ENCODE measurements at places on chromosomes 7 and 10. TPM values are rescaled to one million over a fixed set of nuclear protein-coding genes. Genes with fewer than 3 reads are reported as not detected.
A peak's percentile ranks its signal among the peaks of the same experiment; 100 is the strongest.

DNA sequence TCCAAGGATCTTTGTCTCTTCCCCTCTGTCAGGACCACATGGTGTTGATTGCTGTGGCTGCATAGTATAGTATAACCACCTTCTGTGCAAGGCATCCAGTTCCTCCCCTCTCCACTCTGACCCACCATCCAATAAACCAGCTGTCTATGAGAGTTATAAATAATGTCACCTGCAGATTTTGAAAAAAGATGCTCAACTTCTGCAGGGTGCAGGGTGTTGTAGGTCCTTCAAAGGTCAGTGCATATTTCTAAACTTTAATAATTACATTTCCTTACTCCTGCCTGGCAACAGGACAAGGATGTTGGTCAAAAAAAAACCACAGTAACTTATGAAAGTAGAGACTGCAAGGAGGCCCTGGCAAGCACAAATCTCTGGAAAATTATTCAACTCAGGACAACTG, 166.2 kb downstream of the PKD1L1 start:
- DNase-seq: no peak

The NUTM2D gene
- total RNA-seq: 1.6 TPM

DNA sequence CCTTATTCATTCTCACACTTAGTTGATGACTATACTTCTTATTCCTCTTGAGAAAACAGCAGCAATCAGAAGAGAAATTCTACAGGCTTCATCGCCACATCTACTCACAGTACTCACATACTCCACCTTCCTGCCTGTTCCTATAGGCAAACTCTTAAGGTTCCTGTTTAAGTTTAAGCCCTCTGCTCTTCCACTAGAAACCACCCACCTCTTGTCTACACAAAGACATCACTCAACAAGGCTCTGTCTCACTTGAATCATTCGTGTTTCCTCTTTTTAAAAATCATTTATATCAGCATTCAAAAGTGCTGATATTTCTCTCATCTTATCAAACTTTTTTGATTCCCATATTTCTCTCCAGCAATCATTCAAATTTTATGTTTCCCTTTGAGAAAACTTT, 85.5 kb upstream of the ADO start:
- DNase-seq: no peak

DNA sequence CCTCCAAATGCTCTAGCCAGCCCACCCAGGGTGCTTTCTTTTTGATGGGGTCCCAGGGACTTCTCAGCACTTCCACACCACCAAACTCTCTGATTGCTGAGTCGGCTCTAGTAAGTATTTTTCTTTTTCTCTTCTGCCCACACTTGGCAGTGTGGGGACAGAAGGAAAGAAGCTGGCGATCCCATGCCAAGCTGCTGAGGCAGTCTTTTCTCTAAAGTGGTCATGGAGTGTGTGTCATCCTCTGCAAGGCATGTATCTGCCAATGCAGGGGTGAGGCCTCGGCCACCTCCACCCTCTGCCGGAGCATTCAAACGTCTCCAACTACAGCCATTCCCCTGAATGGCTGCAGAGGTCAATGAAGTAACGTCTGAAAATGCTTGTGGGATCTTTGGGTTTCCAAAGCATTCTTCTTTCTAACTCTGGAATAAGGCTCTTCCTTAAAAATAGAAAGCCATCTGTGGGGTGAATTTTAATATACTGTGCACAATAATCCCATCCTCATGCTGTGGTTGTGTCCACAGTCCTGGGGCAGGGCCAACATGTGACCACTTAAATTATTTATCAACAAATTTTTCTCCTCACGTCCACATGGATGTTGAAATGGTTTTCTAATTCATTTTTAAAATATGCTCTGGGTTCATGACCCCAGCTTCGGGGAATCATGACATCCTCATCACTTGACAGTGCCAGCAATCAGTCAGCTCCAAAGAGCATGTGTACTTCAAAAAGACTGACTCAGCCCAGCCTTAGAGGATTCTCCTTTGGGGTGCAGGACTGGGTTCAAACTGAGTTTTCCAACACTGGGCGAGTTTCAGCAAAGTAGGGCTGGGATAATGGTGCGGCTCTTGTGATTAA, 171.3 kb upstream of the ITGB1 start:
- no peak for DNase-seq

GRCh38 chr10:106479636-106480035, 684.9 kb downstream of the SORCS1 start:
- no peak for DNase-seq

GRCh38 chr10:26314265-26315013, 97.9 kb downstream of the GAD2 start:
- no peak for DNase-seq

DNA sequence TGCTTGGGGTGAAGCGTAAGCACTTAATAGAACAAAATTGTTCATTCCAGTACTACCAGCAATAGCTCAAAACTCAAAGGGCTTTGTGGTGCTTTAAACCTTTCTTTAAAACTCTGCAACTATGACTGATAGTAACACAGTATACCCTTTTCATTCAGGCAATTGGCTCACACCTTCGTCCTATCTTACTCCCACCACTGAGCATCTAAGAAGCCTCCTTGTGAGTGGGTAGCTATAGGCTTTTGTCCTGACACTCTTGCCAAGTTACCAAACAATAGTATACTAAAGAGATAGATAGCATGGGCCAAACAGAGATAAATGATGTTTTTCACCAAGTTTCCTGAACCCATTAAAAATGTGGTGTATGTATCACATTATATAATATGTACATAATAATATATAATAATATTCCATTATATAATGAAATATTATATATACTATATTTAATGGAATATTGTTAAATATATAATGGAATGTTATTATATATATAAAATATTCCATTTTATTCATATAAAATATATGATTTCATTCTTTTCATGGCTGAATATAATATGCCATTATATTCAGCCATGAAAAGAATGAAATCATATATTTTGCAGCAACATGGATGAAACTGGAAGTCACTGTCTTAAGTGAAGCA, 96.2 kb downstream of the TES start:
- DNase-seq: no peak

GRCh38 chr7:12851841-12852240, 164.4 kb downstream of the ARL4A start:
- no peak for DNase-seq

DNA sequence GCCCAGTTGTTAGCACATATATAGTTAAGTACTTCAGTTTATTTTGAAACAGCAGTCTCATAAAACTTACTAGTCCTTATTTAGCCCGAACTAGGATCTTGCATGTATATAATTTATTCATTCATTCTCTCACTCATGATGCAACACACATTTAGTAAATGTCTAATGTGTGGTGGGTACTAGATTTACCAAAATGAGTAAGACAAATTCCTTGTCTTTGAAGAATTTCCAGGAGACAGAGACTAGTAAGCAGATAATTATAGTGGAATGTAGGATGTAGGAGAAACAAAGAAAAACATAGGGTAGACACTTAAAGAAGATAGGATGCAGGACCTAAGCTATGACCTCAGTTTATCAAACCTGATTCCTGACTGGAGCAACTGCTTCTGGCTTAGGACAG, 120.2 kb upstream of the AMPH start:
- DNase-seq: no peak

GRCh38 chr10:78929541-78929940, 139.2 kb upstream of the ZMIZ1 start:
- DNase-seq: no peak

DNA sequence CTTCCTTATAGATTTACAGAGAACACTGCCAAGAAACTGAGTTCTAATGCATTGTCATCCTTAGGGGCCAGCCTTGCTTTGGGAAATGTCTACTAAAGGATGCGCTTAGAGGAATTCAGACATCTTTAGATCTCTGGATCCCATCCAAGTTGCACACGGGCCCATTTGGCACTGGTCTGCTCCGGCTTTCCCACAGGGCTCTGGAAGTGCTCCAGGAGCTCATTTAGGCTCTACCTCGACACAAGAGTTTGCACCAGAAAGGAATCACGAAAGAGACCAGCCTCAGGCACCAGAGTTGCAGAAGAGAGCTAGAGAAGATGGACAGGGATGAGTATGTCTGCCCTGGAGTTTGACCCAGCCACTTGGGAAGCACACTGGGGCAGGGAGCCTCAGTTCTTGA, 150.1 kb upstream of the TMEM72 start:
- no peak for DNase-seq

The ZNF248 gene
- total RNA-seq: 6.5 TPM

GRCh38 chr10:9004736-9005135, 950.2 kb downstream of the GATA3 start:
- DNase-seq: no peak

DNA sequence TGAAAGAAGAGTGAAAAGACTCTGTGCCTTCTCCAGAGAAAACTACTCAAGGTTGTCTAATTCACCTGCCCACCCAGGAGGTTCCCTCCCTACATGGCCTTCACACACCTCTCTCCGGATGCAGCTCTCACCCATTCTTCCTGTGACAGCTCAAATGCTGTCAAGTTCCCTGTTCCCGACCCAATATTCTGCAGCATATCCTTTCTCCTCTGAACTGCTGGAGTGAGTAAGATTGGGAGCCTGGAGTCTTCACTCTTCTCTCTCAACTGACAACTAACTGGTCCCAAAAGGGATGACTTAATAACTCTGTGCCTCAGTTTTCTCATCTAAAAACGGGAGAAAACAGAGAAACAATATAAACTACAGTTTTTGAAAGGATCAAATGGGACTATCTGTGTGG, 5.1 kb downstream of the TMEM26 start:
- DNase-seq: no peak

- peak; percentile 39 for DNase-seq
These were observed 6.5 kb downstream of the MNX1 start for GRCh38 chr7:157003756-157004520.

The PDE1C gene
- 2.9 TPM for total RNA-seq

The FAM25G gene
- total RNA-seq: not detected

- DNase-seq: no peak
These were observed 45.4 kb downstream of the CPVL start for GRCh38 chr7:29100924-29101323.

The DLG5 gene
- 23.1 TPM for total RNA-seq

The PLAC9 gene
- 1.7 TPM for total RNA-seq

DNA sequence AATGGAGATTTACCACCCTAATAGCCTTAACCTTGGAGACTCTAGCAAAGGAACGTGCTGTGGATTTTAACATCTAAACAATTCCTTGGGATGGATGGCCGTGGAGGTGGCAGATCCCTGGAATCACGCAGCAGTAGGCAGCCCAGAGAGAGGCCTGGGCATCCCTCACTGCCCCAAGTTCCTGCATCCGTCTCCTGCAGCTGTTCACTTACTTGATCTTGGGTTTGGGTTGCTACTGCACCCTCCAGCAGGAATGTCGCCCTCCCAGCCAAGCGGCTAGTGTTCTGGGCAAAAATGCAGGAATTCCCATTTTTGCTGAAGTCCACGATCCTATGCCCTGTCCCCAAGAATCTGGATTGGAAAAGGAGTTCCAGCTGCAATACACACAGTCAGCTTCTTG, 166.7 kb upstream of the SH2B2 start:
- no peak for DNase-seq

DNA sequence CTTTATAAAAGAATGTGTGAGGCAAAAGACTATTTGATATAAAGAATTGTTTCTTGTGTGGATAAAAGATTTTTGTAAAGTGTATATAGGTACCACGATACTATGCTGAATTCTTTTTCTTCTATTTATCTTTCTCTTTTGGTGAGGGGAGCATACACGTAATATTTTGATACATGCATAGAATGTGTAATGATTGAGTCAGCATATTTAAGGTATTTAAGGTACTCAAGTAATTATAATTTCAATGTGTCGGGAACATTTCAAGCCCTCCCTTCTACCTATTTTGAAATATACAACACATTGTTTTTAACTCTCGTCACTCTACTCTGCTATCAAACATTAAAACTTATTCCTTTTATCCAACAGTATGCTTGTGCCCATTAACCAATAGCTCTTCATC, 1221.6 kb upstream of the PHF14 start:
- DNase-seq: no peak

The ABLIM1 gene
- 128 TPM for total RNA-seq

The STAG3 gene
- 0.55 TPM for total RNA-seq

GRCh38 chr7:75572396-75572795, 80.3 kb downstream of the SPDYE5 start:
- no peak for DNase-seq

The LRRC4 gene
- total RNA-seq: 3.8 TPM

DNA sequence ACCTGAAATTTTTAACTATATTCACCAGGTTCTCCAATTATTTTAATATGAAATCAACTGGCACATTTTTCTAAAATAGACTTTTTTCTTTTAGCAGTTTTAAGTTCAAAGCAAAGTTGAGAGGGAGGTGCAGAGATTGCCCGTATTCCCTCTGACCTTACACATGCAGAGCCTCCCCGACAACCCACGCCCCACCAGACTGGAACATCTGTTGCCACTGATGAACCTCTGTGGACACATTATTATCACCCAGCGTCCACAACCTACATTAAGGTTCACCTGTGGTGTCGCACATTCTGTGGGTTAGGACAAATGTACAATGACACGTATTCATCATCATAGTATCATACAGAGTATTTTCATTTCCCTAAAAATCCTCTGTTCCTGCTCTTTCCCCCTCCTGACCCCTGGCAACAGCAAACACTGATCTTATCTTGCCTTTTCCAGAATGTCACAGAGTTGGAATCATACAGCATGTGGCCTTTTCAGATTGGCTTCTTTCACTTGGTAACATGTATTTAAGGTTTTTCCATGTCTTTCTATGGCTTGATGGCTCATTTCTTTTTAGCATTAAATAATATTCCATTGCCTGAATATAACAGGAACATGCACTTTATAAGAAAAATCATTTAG, 37.1 kb downstream of the COBL start:
- DNase-seq: no peak

GRCh38 chr7:45402480-45403218, 171.5 kb upstream of the ADCY1 start:
- no peak for DNase-seq

DNA sequence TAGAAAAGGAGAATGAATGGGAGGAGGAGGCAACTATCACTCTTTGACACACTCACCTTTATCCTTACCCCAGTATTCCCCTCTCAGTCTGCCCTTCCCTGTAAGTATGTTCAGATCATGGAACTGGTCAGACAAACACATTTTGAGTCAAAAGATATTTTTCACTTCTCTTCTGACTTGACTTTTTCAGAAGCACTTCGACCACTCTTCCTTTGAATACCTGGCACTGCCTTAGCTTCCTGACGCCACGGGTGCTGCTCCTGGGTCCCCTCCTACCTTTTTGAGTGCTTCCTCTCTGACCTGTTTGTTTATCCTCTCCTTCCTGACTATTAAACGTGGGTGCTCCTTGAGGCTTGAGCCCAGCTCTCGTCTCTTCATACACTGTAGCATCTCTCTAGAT, 19.8 kb upstream of the C10orf67 start:
- no peak for DNase-seq

The VENTX gene
- not detected for total RNA-seq

DNA sequence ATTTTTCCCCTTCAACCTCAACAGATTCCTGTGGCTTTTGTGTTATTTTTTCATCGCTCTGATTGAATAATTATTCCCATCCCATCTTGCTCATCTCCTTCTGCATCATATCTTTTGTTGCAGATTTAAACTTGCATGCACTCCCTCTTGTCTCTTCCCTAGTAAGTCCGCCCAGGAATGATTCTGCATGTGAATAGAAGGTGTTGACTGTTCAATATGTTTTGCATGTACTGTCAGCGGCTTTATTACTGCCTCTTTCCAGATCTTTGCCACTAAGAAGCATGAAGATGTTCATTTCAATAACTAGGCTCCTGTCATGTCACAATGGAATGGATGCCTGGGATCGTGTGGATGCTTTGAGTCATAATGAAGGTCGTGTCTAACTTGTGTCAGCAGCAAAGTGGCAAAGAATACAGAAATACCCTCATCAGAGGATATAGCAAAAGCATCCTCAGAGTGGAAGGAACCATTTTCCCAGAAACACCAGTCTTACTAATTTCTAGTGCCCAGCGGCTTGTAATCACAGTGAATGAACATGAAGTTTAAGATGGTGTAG, 62.6 kb upstream of the SEM1 start:
- no peak for DNase-seq

GRCh38 chr10:119973281-119973680, 80.8 kb downstream of the SEC23IP start:
- no peak for DNase-seq
